CD4-positive, alpha-beta memory T cell (primary cell): ENCODE measurements at places on chromosomes 11 and 22. TPM values are rescaled to one million over a fixed set of nuclear protein-coding genes. Genes with fewer than 3 reads are reported as not detected.
A peak's percentile ranks its signal among the peaks of the same experiment; 100 is the strongest.

Gene LRRC74B
- not detected for total RNA-seq

Gene SC5D
- total RNA-seq = 27.4 TPM

Gene MS4A12
- total RNA-seq = not detected

Gene PRG3
- not detected for total RNA-seq

Gene CRYBB2
- not detected for total RNA-seq

Gene MAPK1
- 117 TPM for total RNA-seq

Gene CRYBB3
- total RNA-seq = not detected

Gene MYO7A
- total RNA-seq = 0.20 TPM

Gene RFPL1
- not detected for total RNA-seq

Gene CCDC81
- total RNA-seq = 0.90 TPM

Gene OR8I2
- total RNA-seq = not detected

Gene IL17RA
- 71.6 TPM for total RNA-seq

Gene TCP11L1
- total RNA-seq = 20.2 TPM

Gene OR10A2
- total RNA-seq = not detected

Gene LRRC56
- 4.6 TPM for total RNA-seq

DNA sequence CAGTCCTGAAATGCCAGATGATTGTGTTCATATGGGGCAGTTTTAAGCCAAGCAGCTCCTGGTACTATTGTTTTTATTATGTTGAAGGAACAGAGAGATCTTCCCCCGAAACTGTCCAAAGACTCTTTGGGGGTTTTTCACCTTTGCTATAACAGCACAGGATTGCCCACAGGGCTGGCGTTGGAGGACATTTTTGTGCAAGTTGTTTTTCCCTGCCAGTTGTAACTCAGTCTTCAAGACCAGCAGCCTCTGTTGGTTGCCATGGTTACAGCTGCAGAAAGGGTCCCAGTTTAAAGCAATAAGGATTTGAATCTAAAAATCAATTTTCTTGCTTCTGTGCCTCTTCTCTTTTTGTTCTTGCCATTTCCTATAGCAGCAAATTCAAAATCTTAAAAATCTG lies 45.4 kb upstream of the YWHAH start:
- no peak for DNase-seq

DNA sequence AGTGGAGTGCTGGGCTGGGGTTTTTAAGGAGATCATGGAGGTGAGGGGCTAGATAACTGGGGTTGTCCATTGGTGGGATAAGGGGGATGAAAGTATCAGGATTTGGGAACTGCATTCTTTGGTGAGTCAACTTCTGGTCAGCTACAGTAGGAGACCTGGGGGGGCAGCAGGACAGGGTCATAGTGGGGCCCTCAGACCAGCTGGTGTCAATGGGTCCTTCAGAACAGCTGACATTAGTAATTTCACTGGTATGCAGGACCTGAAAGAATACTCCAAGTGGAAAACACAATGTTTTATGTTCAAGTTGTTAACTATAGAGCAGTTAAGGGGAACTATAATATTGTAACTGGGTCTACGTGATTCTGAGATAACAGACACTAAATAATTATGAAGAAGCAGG lies 2.8 kb upstream of the TTC12 start:
- no peak for DNase-seq

- DNase-seq = no peak
These were observed 121.1 kb downstream of the PAX6 start for GRCh38 chr11:31690041-31690440.

DNA sequence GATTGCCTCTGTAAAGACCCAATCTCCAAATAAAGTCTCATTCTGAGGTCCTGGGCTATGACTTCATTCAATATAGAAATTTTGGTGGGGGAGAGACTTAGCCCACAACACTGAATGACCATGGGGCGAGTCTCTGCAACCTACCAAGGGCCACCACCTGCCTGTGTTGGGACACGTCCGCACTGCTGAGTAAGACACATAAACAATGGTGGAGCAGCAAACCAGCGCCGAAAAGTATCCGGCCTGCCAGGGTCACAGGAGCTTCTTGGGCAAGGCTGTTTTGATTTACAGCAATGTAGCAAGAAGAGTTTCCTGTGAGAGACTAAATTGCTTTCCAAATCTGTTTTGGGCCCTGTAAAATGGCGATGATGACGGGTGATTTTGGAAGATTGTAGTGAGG lies 122.3 kb downstream of the SHANK2 start:
- DNase-seq = no peak

DNA sequence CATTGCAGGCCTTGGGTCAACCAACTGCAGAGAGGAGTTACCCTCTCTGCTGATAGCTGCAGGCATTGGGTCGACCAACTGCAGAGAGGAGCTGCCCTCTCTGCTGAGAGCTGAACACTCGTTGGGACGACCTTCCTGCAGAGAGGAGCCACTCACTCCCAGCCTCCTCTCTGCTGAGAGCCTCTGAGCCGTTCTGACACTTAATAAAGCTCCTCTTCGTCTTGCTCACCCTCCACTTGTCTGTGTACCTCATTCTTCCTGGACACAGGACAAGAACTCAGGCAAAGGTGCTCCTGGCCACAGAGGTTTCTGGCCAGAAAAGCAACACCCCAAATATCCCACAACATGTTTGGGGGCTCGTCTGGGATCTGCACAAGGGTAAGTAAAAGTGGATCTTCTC lies 7.5 kb upstream of the PKP3 start:
- DNase-seq = no peak

GRCh38 chr11:117193130-117194020 lies 5.8 kb upstream of the TAGLN start:
- DNase-seq = no peak

- DNase-seq = no peak
These were observed 80.0 kb downstream of the C11orf91 start for GRCh38 chr11:33620423-33621171.

GRCh38 chr11:46808799-46809431 lies 37.2 kb downstream of the CKAP5 start:
- DNase-seq = no peak

GRCh38 chr11:115892016-115892415 lies 387.8 kb upstream of the CADM1 start:
- DNase-seq = no peak

- DNase-seq = no peak
These were observed 58.2 kb downstream of the WNT7B start for GRCh38 chr22:45918459-45919370.

DNA sequence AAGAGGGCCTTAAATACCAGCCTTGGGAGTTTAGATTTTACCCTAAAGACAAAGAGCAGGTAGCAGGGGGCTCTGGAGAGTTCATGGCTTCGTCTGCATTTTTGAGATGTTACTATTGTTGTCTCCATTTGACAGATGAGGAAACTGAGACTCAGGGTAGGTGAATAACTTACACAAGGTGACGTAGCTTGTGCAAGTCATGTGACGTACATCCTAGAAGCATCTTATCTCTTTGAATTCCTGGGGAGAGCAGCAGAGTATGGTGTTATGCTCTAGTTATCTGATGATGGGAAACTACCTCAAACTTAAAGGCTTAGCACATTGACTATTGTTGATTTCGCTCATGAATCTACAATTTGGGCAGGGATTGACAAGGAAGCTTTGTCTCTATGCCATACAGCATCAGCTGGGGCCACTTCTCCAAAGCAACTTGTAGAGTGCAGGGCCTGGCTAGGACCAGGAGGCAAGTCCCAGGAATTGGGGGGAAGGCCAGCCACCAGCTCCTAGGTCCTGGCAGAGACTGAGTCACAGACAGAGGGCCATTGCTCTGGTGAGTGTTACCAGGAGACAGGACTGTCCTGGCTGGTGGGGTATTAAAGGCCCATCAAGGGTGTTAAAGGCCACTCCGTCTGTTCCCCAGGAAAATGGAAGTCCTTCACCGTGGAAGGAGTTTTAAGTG lies 52.1 kb upstream of the TSKU start:
- no peak for DNase-seq

DNA sequence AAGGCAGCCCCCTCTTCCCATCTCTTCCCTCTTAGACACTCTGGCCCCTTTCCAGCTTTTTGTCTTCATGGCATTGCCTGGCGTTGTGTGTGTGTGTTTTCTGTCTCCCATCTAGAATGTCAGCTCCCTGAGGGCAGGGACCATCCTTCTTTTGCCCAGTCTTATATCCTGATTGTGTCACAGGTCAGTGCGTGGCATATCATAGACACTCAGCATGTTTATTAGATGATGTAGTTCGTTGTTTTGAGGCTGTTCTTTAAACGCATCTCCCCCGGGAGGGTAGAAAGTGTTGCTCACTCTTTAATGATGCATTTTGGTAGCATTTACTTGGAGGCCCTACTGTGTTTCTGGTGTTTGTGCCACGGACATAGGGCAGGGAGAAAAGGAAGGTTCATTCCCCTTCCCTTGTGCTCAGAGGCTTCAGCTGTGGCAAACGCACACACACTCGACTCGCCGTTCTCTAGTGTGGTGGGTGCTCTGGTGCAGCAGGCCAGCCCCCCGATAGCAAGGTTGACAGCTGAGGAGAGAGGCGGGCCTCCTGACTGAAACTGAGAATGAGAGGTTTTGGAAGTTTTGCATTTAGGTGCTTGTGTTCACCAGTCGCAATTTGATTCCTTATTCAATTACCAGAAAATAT lies 60.2 kb downstream of the TNRC6B start:
- DNase-seq = no peak

DNA sequence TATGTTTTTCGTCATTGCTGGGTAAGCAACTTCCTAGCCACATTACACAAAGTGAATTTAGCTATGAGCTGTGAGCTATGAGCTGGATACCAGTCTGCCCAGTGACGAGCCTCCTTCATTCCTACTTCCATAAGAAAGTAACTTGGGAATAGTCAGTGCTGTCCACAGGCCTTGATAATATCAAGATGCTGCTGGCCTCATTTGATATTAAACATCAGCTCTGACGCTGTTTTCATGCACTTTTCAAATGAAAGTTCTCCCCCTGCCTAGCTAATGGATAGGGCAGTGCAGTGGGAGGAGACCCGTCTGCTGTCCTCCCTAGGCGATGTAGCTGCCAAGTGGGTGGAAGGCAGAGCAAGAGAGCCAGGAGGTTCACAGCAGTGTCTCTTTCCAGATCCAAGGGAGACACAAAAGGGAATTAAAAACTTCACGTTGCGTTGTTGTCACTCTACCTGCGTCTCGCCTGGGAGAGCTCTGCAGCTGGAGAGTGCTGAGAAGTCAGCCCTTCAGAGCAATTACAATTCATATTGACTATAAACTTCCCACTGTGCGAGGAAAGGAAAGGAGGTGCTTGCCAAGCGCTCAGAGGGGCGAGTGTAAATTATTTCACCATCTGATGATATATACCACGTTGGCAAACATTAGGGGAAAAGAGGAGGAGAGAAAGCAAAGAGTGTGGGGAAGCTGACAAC lies 861.4 kb downstream of the NTM start:
- DNase-seq = no peak

DNA sequence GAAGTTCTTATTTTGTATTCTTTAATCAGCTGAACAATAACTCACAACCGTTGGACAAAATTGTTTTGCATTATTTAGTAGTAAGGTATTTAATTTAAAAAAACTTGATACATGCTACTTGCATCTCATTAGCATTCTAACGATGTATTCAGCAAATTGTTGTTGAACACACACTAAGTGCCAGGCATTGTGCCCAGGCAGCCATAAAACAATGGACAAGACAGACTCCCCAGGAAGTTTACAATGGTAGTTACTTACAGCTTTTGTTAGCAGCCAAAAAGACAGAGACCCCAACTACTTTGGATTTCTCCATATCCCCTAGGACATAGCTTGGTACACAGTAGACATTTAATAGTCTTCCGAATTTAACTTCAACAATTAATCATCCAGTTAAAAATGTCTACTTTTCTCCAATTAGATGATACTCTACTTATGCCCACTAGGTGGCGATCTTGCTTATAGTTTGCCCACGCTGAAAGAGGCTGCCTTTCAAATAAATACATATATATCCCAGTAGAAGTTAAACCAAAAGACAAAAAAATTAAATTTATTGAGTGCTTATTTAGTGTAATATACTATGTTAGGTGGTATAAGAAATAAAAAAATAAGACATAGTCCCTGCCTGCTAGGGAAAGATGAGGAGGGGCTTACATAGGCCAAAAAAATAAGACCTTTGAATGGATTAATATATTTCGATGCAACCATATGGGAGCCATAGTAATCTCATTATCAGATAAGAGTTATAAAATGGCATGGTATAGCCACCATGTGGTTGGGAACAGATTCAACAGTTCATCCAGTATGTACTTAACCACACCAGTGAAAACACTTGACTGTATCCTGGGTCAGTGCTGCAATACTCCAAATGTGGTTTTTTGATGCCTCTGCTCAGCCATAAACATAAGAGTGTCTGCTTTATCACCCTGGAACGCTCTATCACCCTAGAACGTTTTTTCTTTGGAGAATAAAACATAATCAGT lies 2.0 kb upstream of the FJX1 start:
- DNase-seq = peak; percentile 39

DNA sequence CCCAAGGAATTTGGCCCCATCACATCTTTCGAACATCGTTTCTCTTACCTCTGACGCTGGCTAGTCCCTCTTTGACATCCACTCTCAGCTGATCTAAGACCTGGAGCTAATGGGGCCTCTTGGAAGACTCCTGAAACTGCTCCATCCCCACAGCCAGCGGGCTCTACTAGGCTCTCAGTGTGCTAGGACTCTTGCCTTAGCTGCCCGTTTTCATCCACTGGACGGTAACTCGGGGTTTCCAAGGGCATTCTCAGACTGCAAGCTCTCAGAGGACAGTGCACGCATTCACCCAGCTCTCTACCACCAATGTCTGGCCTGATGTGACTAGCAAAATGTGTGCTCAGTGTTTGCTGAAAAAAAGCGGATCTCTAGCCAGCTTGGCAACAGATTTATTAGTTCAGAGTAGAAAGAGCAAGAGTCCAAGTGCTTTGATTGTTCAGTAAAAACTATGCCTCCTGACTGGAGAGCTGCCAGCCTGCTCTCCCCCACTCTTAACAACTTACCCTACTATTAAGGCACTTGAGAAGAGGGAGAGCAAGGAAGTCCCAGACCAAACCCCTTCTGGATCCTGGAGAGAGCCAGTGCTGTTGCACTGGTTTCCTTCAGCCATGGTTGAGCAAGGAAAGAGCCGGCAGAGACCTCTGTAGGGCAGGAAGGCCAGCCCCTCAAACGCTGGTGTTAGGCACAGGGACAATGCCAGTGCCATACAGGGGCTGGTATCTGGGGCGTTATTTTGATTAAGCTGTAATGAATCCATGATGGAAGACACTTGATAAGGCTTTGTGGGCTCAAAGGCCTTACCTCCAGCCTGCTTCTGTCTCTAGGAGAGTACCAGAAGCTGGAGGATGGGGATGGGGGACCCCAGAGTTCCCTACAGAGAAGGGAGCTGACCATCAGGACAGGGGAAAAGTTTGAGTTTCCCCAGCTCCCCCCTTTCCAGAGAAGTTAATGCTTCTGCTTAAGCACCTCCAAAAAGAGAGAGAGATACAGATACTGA lies 9.2 kb downstream of the RELA start:
- no peak for DNase-seq

- no peak for DNase-seq
These were observed 43.8 kb downstream of the FBXO7 start for GRCh38 chr22:32518381-32518780.

GRCh38 chr11:92595052-92595451 lies 370.4 kb downstream of the FAT3 start:
- no peak for DNase-seq
